ENCODE measurements at places on chromosomes 6 and 20.

DNA sequence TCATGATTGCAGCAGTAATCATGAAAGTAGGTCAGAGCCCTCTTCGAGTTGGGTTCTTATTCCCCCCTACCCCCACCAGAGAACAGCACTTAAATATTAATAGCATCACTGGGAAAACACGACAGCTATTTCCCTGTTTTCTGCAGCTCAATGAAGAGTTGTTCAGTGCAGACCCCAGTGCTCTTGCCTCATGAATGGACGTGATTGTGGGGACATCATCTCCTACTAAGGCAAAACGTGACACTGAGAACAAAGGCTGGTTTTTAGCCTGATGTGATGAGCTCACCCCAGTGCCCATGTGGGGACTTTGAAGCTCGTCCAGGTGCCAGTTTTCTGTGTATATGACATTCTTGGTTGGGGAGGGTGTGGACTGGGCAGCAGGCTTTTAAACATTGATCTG, 105.9 kb downstream of the SLC35F1 start:
- no peak for DNase-seq

- DNase-seq, result no peak
These were observed 15.9 kb downstream of the KCNK5 start for GRCh38 chr6:39213195-39213920.

- DNase-seq, result no peak
These were observed 10.8 kb downstream of the GPR31 start for GRCh38 chr6:167146977-167147376.

DNA sequence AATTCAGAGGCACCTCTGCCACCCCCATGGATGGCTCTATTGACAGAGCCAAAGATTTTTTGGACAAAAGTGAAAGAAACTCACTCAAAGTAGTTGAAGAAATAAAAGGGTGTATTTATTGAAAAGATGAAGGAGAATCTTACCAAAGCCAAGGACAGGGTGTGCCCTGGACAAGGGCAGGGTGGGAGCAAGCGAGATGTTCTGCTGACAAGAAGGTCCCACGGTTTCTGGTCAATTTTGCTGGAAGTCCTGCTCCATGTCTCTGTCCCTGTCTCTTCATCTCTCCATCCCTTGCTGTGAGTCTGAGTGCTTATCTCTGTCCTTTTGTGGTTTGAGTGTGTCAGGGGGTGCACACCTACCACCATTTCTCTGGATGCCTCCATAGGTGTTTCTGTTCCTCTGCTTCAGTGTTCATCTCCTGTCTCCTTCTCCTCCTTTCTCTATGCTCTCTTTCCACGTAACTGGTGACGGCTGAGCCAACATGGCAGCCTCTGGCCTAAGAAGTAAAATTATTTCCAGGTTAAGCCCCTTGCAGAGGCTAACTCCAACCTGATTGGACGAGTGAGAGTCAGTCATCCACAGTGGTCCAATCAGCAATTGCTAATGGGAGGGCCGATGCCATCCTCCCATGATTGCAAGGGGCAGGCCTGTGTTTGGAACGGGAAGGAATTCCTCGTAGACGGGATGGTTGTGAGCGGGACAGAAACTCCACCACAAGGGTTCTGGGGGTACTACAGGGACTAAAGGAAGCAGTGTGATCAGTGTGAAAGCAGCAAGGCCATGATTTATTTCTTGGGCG, 502.1 kb upstream of the CDH4 start:
- DNase-seq, result no peak

GRCh38 chr20:57480444-57481160, 44.3 kb downstream of the CTCFL start:
- no peak for DNase-seq

GRCh38 chr6:15621203-15622044, 41.4 kb downstream of the DTNBP1 start:
- DNase-seq, result no peak

DNA sequence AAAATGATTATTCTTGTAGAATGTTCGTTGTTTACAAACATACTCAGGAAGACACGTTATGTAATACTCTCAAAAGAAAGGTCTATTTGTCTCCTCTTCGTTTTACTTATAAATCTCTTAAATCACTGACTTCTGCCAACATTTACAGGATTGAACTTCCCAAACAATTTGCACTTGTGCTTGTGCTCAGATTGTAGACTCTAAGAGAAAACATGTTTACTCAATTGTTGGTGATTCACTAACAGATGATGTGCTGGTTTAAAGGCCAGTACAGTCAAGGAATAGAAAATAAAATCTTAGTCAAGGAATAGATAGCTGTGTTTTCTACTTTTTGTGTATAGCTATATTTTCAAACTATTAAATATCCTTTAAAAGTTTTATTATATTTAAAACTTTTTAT, 172.8 kb downstream of the GJA1 start:
- no peak for DNase-seq

DNA sequence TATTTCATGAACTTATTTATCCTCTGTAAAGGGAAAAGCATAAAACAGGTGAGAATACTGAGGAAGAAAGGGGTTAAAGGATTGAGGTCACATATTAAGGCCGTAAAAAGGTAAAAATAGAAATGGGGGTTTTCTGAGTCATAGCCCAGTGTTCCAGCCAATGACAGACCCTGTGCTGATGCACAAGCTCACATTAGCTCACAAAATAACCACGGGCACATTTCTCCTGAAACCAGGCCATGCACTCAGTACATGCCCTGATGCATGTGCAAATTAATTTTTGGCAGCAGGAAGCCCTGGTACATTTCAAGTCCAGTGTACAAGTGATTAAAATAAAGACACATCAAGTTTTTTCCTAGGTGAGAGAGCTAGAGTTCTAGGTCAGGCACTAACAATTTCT, 194.4 kb downstream of the TMEM200A start:
- no peak for DNase-seq

DNA sequence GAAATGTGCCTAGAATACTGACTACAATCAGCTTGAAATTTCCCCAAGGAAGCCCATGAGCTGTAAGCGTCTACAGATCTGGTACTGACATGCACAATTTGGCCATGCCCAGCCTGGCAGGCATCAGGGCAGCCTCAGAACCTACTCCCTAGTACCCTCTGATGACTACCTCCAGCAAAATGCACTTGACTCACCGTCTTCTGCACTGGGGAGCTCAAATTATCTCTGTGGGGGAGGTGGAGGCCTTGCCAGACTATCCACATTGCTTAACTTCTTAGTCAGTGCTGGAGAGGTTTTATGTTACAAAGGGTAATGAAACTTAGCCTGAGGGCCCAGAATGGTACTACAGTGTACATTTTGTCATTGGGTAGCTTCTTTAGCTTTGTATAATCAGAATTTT, 126.0 kb upstream of the ADGRF1 start:
- DNase-seq, result peak; percentile 5

- DNase-seq, result no peak
These were observed 62.8 kb downstream of the GRM4 start for GRCh38 chr6:34082864-34083626.

DNA sequence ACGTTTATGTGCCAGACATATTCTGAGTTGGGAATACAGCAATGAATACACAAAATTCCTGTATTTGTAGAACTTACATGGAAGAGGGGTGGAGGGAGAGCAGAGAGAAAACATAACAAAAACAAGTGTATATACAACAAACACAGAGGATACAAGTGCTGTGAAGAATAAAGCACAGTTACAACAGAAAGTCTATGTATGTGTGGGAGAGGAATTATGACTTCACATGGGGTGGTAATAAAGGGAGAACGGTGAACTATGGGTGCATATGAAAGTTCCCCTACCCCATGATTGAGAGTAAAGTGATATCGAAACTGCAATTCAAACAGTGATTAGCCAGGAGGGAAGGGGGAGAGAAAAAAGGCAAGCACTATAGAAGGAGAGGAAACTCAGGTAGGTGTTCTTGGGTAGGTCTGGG, 24.6 kb downstream of the HBS1L start:
- DNase-seq, result no peak

DNA sequence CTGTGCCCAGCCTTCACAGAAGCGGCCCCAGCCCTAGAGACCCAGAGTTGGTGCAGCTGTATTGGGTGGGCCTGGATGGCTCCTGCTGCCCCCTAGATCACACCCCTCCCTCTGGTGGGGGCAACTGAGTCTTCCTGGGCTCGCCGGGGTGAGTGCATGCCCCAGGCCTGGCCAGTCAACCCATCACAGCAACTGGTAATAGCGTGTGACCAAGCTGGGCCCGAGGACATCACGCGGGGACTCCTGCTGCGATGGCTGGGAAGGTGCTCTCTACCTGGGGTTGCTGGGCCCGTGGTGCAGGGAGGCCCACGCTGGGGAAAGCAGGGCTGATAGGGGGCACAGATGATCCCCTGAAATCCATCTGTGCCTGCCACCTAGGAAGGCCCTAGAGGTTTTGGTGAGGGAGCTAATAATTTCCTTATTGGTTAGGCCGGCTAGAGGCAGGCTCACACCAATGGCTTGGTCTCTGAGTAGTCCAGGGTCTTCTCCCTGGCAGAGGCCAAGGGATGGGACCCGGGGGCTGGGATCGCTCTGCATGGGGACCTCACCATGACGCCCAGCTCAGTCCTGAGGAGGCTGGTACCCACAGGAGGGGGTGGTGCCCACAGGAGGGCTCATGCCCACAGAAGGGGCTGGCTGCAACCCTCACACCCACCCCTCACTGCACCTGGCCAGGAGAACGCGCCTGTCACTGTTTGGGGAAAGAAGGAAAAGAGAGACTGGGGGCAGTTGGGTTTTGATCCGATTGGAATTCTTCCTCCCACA, 103.9 kb downstream of the ASXL1 start:
- no peak for DNase-seq
